ENCODE measurements at places on chromosomes 16 and 17.

GRCh38 chr17:68777243-68777855, 176.2 kb upstream of the FAM20A start:
- peak; percentile 52 for DNase-seq

GRCh38 chr16:78607465-78607864, 508.0 kb downstream of the WWOX start:
- DNase-seq: no peak

GRCh38 chr16:9950658-9951057, 231.6 kb downstream of the GRIN2A start:
- no peak for DNase-seq

DNA sequence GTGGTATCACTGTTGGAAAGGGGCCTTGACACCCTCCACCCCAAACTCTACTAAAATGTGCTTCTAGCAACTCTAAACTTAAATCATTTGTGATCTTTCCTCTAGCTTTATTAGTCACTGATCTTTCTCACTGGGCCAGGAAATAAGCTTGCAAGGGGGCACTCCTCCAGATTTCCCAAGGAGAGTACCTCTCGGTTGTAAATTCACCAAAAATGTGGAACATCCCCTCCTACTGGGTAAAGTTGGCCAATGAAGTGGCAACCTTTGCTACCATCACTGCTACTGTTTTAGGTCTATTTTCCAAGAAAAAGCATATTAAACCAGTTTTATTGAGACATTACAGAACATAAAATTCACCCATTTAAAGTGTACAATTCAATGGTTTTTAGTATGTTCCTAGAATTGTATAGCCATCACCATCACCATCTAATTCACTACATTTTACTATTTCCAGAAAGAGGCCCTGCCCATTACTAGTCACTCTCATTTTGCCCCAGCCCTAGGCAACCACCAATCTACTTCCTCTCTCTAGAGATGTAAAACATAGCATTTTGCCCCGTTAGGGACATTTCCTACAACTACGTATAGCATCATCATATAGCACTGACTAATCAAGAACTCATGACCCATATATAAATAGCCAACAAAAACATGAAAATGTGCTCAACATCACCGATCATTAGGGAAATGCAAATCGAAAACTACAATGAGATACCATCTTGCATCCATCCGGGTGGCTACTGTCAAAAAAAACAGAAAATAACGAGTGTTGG, 44.6 kb upstream of the ADCY9 start:
- DNase-seq: no peak

- peak; percentile 65 for DNase-seq
These were observed 22.9 kb upstream of the LITAF start for GRCh38 chr16:11609474-11610120.

Measured in NCI-H69 (cell line).